ENCODE measurements at places on chromosomes 2 and 18.
A peak's percentile ranks its signal among the peaks of the same experiment; 100 is the strongest.

GRCh38 chr2:102703748-102704147 is 58.1 kb upstream of the TMEM182 start:
- DNase-seq: peak; percentile 57

DNA sequence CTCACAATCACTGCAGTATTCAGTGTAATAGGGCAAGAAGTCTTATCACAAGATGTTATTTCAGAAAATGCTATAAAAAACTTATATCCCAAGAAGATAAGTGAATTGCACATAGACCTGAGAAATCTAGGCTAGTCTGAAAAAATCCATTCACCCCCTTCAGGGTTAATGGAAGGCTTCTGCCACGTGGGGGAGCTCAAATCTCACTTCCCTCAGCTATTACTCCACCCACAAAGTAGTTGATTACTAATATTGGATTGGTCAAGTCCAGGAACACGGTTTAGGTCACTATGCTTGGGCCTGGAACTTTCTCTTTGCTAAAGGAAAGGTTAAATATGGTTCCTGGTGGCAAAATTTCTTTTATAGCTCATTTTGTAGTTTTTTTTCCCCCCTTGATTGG is 51.2 kb upstream of the ADAM23 start:
- no peak for DNase-seq

GRCh38 chr18:59706499-59706898 is 9.3 kb upstream of the CCBE1 start:
- DNase-seq: no peak

DNA sequence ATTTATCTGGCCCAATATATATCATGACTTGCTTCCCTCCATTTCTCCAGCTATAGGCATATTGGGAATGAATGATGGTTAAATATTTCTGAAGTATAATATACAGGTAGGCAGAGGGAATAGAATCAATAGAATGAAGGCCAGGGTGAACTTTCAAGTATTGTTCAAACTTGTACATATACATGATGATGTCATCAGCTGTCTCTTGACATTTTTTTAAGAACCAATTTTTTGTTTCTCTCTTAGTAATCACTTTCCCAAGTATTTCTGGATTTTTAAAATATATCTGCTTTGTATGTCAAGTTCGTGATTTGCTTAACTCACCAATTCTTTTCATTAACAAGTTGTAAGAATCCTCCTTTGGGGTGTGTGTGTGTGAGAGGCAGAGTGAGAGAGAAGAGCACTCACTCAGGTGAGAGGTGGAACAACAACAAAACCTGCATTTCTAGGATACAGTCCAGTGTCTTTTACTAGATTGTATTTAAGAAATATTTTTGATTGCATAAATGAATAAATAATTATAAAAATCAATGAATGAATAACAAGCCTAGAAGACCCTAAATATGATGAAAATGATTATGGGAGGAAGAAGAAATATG is 1239.1 kb downstream of the LRP1B start:
- DNase-seq: no peak

DNA sequence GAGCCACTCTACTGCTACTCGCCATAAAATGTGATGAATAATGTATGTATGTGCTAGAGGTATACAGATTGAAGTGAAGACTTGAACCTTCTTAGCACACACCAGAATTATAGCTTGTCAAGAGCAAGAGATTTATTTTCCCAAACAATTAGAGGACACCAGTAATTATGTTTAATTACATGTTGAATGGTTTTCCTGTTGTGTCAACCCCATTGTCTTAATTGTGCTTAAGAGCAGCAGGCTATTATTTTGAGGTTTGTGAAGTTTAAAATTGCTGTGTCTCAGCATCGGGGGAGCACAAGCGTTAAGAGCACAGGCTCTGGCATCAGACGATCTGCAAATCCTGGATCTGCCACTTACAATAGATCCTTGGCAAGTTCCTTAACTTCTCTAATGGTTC is 29.0 kb downstream of the KIF5C start:
- DNase-seq: no peak

- no peak for DNase-seq
These were observed 13.4 kb downstream of the MYO5B start for GRCh38 chr18:50181590-50181989.

DNA sequence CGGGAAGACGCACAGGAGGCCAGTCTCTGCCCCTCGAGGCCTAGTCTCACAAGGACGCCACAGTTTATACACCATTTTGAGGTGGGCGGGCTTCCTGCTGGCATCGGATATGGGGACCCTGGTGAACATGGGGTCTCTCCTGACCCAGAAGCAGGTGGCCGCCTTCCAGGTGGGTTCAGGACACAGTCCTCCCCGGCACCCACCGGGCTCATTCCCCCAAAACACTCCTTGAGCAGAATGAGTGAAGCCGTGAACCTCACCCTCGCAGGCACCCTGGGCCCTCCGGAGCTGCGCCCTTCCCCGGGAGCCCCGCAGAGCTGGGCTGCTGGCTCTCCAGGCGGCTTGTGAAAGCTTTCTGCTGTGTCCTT is 6.5 kb downstream of the NFATC1 start:
- DNase-seq: no peak

- DNase-seq: no peak
These were observed 25.4 kb downstream of the PTGR3 start for GRCh38 chr18:75183524-75183923.

DNA sequence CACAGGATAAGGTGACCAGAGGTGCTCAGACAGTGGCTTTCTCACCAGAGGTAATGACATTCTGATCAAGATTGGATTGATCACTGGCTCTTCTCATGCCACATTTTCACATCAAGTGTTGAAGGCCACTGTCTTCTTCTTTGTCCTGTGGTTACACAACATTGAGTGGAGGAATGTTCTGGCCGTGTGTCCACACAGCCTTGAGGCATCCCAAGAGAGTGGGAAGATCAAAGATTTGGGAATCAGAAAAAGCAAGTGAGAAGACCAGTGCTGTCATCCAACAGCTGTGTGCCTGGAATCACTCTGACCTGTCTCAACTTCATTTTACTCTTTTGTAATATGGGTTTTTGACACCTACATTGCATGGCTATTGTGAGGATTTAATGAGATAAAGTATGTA is 67.4 kb downstream of the IL1R2 start:
- DNase-seq: no peak

DNA sequence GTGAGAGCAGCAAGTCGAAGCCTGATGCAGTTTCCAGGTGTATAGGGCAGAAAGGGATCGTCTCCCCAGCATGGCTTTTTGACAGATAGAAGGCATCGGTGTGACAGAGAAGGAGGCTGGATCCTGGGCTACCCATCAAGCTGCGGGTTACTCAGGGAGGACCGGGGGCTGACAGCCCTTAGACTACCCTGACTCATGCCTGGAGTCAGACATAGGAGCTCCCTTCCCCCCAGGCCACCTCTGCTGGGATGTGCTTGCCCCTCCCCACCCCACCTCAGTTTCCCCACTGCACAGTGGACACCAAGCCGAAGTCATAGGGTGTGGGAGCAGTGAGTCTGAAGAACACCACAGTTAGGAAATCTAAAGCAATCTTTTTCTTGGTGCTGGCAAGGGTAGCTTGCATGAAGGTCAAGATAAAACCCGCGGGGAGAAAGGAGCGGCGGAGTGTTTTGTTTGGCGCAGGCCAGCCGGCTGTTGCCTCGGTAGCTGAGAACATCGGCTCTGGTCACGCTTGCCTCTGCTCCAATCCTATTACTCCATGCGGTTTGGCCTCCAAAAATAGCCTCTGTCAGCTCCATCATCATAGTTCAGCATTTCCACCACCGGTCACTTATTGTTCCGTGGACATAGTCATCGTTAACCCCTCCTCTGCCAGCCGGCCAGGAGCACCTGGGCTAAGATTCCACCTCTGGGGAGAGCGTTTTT is 169.2 kb upstream of the GLI2 start:
- DNase-seq: no peak

- DNase-seq: no peak
These were observed 53.6 kb upstream of the ITGA6 start for GRCh38 chr2:172373766-172374165.

- DNase-seq: no peak
These were observed 82.4 kb downstream of the DDX1 start for GRCh38 chr2:15673919-15674636.

GRCh38 chr2:207046724-207047123 is 107.4 kb downstream of the CPO start:
- no peak for DNase-seq

All from Peyer's patch (tissue), 4 donors.